ENCODE measurements at places on chromosomes 7 and 10.

- no peak for DNase-seq
Observed at GRCh38 chr10:7397049-7398035, 13.5 kb downstream of the SFMBT2 start.

- DNase-seq = no peak
Observed at GRCh38 chr10:54622017-54622416, 179.0 kb downstream of the PCDH15 start.

- no peak for DNase-seq
Observed at GRCh38 chr10:122236690-122237306, 34.3 kb upstream of the BTBD16 start.

DNA sequence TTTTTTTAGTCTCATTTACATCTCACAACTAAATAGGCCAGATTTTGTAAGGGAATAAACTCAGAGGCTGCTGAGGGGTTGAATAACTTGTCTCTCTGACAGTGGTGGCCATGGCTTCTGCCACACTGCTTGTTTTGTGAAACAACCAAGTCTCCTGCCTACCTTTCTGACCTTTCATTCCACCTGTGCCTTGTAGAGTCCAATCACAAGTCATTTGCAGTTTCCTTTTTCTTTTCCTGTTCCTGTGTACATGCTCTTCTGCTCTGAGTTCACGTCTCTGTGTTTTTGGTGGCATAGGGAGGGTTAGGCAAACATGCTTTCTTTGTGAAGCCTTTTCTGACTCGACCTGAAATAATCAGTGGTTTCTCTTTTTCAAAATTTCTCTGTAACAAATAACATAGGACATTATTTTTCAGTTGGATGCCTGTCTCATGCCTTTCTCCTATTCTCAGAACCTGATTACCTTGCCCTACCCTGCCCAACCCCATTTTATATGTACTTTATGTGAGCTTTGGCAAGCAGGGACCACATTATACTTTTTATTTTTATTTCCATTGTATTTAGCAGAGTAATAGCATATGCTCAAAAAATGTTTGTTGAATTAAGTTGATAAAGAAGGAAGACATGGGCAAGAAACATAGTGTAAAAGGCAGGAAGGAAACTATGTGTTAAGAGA lies 81.7 kb downstream of the HDAC9 start:
- DNase-seq = no peak

GRCh38 chr10:90530521-90530920 lies 327.3 kb downstream of the HTR7 start:
- no peak for DNase-seq

GRCh38 chr7:44073664-44074348 lies 8.4 kb upstream of the PGAM2 start:
- peak; percentile 31 for DNase-seq

DNA sequence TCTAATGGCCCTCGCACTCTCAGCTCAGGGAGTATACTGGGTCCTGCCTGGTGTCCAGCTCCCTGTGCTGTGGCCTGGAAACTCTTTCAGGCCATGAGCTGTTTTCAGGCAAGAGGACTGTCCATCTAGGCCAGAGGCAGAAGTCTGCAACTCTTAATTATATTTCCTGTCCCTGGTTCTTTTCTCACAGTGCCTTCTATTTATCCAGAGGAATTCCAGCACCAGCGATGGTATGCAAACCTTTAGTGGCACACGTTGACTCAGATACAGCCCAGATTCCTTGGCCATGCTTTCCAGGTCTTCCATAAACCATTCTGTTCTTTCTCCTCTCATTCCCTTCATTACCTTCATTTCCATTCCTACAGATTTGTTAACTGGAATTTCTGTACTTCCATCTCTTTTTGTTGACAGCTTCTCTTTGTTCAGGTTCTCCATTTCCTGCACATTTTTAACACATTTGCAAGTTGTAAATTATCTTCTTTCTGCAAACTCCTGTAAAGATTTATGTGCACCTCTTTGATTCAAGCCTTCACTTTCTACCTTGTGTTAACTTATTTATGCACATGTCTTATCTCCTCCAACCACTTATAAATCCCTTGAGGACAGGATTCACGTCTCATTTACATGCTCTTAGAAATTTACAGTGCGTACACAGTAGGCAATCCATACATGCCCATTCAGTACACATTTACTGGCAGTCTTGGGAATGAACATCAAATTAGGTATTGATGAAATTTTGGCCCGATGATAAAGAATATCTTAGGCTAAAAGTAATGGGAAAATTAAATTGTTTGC lies 172.1 kb downstream of the CELF2 start:
- DNase-seq = no peak

DNA sequence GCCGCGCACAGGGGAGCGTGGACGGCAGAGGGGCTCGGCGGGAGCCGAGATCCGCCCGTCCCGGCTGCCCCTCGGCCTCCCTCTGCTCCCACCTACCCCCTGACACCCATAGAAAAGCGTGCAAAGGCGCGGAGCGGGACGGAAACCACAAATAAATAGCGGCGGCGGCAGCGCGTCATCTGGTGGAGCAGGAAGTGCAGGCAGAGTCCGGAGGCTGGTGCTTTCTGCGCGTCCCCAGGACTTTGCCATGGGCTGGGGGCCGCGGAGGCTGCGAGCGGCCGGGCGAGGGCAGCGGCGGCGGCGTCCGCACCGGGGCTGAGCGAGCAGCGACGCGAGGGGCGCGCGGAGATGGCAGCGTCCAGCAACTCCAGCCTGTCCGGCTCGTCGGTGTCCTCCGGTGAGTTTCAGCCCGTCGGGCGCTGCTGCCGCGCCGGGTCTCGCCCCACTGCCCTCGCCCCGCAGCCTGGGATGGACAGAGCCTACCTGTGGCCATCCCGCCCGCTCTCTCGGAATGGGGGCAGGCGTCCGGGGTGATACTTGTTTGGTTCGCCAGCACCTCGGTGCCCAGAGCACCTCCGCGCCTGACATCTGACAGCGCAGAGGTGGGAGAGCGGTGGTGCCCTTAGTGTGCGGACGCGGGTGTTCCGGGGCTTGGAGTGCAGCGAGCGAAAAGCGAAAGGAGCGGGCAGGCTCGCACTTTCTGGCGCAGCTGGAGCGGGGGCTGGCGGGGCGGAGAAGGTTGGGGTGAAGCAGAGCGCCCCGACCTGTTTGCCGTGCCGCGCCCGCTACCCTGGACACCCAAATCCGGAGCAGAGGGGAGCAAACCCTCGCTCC lies at the start of gene CHN2:
CHN2 (plus strand) TSS at position 182 of the 834 bp plus-strand sequence.
- no peak for DNase-seq

GRCh38 chr7:132077971-132078685 lies 498.1 kb downstream of the PLXNA4 start:
- no peak for DNase-seq

DNA sequence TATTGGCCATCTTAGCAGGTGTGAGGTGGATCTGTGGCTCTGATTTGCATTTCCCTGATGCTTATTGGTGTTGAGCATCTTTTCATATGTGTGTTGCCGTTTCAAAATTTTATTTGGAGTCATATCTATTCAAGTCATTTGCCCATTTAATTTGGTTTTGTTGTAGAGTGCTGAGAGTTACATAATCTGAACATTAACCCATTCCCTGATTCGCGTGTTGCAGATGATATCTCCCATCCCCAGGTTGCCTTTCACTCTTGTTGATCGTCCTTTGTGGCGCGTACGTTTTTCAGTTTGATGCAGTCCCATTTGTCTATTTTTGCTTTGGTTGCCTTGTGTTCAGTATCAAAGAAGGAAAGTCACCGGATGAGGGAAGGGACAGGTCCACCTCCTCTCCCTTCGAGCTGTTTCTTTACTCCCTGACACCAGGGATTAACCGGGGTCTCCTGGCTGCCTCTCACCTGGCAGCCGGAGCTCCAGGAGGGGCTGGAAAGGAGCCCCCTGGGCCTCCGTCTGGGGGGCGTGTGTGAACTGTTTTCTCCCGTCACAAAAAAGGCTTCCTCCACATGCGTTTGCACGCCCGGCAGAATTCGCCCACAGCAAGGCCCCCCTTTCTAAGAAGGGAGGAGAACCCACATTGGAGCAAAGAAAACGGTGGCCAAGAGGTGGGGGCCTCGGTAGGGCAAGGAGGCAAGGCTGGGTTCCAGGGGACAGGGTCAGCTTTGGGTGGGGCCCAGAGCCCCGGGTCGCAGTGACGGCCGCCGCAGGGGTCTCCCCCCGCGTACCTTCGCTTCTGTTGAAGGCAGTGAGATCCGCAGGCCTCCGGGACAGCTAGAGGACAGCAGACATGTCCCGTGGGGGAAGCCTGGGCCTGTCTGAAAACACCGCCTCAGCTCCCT lies 8.3 kb downstream of the MNX1 start:
- DNase-seq = no peak

DNA sequence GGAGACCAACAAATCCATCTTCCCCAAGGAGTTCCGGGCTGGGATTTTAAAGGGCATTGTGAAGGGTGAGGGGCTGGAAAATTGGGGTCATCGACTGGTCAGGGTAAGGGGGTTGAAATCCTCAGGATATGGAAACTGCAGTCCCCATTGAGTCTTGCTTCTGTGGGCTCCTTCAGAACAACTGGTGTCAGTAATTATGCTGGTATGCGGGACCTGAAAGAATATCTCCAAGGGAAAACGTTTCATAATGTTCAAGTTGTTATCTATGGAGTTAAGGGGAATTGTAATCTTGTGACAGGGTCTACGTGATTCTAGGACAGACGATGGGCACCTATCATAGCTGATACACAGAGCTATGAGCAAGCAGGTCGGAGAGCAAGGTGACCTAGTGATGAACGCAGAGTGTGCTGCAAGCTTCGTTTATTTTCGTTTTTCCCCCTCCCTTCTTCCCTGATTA lies 494 bp upstream of the RHBDD2 start:
- no peak for DNase-seq

- DNase-seq = no peak
Observed at GRCh38 chr7:69002416-69002815, 595.9 kb upstream of the AUTS2 start.

All from stimulated activated CD8-positive, alpha-beta memory T cell treated with anti-CD3 and anti-CD28 coated beads, Interleukin-4, amount 100 ng/mL, for 4 hours (primary cell).